Progenitor cell of endocrine pancreas (in vitro differentiated cells): ENCODE measurements at places on chromosomes 11 and 22. TPM values are rescaled to one million over a fixed set of nuclear protein-coding genes. Genes with fewer than 3 reads are reported as not detected.
A peak's percentile ranks its signal among the peaks of the same experiment; 100 is the strongest.

GRCh38 chr11:73715541-73715940, 45.3 kb downstream of the RAB6A start:
- no peak for DNase-seq

DNA sequence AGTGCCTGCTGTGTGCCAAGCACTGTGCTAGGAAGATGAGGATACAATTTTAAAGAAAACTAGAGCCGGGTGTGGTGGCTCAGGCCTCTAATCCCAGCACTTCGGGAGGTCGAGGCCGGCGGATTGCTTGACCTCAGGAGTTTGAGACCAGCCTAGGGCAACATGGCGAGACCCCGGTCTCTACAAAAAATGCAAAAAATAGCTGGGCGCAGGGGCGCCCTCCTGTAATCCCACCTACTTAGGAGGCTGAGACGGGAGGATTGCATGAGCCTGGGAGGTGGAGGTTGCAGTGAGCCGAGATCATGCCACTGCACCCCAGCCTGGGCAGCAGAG, 8.3 kb downstream of the TPBGL start:
- DNase-seq: no peak

DNA sequence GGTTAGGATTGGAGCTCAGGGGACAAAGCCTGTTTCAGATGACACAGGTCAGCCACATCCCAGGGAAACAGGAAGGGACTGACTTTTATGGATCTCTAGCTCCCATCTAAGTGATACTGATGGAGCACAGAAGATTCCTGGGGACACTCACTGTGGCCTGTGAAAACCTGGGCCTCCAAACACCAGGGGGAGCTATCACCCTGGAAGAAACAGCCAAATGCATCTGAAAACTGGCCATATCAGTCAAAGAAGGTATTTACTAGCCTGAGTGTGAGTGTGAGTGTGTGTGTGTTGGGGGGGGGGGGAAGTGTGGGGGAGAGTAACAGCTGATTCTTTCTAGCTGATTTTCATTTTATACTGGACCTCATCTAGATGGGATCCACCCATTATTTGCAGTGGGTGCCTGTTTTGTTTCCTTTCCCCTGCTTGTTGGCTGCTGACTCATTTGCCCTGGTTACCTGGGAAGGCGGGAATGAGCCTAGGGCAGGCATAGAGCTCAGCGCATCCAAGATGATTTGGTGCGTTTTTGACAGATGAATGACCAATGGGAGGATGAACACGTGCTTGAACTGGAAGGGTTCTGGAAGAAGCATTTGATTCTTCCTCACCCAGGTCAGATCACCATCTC, 284.0 kb downstream of the KIRREL3 start:
- peak; percentile 51 for DNase-seq

The SEZ6L gene
- total RNA-seq: 25.3 and 26.2 TPM in 2 replicates

The KRTAP5-2 gene
- total RNA-seq: not detected in 2 replicates

The RHOD gene
- 16.4 and 20.6 TPM in 2 replicates for total RNA-seq

DNA sequence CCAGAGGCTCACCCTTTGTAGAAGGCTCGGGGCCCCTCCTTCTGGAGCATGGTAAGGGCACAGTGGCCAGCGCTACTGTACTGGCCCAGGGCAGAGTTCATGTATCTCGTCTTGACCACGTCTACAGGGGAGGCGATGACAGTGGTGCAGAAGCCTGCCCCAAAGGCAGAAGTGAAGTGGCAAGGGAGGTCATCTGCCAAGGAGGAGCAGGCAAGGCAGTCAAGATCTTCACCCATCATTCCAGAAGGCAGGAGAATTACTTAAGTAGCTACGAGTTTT, 7.2 kb downstream of the UCP2 start:
- no peak for DNase-seq

The SOX10 gene
- 0.95 and 1.3 TPM in 2 replicates for total RNA-seq

The SLC17A6 gene
- total RNA-seq: 0.20 TPM in 1 of 2 replicates, not detected in the other

DNA sequence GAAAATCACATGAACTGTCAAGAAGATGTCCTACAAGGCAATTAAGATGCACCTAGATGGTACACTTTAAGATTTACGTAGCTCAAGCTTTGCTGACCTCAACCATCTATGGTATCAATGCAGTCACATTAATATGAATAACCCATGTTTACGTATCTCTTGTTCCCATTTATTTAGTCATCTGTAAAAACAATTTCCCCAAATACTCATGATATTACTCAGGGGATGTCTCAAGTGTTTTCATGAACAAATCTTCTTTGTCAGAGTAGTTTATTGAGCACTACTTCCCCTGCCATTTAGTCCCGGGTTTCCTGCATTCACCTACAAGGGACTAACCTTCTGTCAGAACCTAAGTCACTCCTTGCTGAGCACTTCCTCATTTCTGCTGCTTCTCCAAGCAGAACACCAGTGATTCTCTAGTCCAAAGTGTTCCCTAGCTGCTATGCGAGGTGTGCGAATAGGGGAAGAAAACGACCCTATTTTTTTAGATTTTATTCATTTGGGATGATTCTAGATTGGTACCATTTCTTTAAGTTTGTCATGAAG, 554.3 kb upstream of the LRRC4C start:
- DNase-seq: no peak

- no peak for DNase-seq
These were observed 723 bp upstream of the CD82 start for GRCh38 chr11:44564670-44565210.

DNA sequence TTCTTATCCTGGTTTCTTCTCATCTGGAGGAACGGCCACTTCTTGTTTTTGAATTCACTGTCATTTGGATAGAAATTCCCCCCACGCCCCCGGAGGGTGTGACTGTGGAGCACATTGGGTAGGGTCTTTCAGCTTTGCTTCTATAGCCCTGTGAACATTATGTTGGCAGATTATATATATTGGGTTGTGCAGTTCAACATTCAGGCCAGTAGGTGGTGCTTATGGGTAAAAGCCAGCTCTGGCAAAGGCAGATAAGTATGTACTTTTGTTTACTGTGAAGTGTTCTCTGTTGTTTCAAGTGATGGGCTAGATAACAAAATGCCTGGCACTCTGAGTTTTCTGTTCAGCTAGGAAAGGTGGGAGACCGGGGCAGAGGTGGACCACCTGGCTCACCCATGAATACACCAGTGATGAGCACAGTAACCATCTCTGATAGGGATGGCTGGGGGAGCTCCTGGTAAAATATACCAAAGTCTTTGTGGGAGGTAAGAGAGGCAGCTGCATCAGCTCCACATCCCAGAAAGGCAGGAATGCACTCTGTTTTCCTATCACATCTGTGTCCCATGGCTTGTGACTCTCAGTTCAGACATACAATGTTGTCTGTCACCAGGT, 1348.2 kb upstream of the RAG2 start:
- no peak for DNase-seq

DNA sequence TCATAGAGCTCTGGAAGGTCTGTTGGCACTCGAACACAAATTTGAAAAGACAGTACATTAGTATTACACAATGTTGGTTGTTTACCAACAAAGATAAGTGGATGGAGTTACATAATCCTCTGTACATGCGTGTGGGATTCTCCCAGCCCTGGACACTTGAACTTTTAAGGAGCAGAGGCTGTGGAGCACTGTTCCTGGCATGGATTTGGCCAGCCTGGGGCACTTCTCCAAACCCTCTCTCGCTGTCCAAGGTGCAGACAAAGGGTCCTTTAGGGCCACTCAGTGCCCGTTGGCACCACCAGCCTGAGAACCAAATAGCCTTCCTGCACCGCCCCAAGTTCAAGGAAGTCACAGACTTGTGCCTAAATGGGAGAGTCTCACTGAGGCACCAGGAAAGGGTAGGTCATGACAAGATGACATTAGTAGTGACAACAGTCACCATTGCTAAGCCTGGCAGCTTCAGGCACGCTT, 1.6 kb upstream of the ANO1 start:
- no peak for DNase-seq

DNA sequence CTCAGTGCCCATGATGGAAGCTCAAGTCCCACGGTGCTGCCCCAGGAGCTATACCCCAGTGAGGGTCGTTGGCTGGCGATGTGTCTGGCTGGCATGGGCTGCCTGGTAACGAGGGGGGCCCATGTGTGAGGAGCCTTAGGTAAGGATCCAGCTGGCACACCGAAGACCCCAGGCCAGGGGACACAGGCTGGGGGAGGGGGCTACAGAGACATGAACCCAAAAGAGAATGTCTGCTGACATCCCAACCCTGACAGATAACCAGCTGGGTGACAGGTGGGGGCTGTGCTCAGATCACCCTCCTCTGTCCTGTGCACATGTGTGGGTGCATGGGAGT, 39.2 kb downstream of the RTN4R start:
- DNase-seq: no peak

- peak; percentile 77 for DNase-seq
These were observed 2.2 kb downstream of the CALCA start for GRCh38 chr11:14969901-14970323.

DNA sequence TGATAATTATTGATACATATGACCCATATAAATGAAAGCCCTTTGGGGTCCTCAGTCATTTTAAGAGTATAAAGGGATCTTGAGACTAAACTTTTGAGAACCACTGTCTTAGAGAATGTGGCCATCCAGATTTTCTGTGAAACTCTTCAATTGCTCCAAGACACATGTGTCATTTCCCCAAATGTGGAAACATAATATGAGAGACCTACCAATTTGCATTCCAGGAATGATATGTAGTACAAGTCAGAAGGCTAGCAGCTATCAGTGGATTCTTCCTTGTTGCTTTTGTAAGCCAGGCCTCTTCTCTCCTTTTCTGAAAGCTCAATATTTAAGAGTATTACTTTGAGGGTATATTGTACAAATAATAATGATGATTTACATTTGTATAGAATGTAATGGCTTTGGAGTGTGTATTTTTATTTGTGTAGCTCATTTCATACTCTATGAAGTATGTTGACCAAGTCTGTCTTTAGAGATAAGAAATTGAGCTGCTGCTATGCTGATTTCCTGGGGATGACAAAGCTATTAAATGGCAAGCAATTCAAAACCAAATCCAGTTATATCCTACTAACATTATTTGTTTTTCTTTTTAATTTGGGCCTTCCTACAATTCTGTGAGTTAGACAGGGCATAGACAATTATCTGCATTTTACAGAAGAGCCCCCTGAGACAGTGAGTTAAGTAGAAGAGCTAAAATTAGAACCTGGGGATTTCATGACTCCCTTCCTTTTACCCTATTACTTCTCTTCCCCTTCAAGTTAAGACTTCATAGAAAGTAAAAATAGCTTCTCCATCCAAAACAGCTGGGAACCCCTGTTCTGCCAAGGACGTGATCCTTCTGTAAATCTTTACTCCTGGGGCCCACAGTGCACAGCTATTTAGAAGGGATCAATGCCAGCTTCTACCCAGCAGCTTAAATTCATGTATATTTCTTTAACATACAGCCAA, 131.9 kb downstream of the WNT11 start:
- no peak for DNase-seq

DNA sequence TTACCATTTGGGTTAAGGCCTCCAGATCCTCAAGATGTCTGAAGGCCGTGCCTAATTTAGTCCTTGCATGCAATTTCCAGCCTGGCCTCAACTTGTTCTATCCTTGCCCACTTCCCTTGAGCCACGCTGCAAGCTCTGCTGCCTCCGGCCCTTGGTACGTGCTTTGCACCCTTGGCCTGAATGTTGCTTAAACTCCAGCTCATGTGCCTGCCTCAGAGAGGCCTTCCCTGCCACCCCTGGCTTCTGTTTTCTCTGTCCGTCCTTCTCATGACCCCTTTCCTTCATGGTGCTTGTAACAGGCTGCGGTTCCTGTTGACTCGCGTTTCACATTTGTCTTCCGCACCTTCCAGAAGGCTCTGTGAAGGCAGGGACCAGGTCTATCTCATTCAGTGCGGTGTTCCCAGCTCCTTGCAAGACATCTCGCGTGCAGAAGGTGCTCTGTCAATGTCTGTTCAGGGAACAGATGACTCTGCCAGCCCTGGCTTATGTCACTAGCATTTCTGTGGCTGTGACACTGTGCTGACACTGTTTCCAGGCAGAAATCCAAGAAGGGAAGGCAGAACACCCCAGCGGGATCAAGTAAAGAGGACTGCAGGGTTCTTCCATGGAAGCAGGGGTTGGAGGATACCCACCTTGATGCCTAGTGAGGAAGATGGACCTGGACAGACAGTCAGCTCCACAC, 61.8 kb downstream of the FBLN1 start:
- no peak for DNase-seq

- DNase-seq: no peak
These were observed 161.8 kb downstream of the KIRREL3 start for GRCh38 chr11:126838779-126839178.

The GRK2 gene
- 52.9 and 53.0 TPM in 2 replicates for total RNA-seq

GRCh38 chr11:38950867-38951266, 2352.8 kb upstream of the RAG2 start:
- no peak for DNase-seq

DNA sequence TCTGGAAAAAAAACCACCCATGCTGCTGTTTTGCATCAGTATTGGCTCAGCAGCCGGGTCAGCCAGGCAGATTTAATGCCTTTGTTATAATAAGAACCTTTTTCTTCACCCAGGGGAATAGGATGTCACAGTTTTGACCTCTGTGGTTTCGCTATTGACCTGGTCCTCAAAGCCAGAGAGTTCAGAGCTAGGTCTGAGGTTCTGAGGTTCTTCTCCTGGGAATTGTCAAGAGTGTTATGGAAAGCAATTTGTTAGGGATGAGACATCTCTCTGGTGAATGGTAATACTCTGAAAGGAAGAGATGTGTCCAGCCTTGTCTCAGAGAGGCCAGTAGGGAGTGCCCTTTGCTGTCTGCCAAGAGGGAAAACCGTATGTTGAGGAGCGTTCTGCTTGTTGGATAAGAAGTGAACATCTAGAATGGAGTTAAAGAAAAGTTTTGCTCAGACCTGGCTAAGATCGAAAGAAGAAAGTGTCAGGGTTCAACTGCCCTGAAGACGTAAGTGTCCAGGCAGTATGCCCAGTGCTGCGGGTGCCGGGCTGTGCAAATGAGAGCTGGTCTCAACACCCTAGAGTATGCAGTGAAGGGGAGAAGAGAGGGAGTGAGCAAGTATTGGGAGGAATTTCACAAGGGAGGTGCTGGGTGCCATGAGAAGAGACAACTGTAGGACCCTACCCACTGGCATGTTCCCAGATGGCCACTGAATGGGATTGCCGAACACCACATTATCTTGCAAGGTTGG, 150.9 kb upstream of the TTC12 start:
- no peak for DNase-seq

The TMEM123 gene
- 243 and 248 TPM in 2 replicates for total RNA-seq

The MMP27 gene
- not detected in 2 replicates for total RNA-seq

- DNase-seq: no peak
These were observed 25.8 kb upstream of the DAGLA start for GRCh38 chr11:61654397-61654829.

The POU2AF3 gene
- total RNA-seq: 3.4 and 4.2 TPM in 2 replicates

GRCh38 chr22:48224332-48224731, 1461.9 kb downstream of the TBC1D22A start:
- DNase-seq: no peak

- no peak for DNase-seq
These were observed 11.3 kb upstream of the QSER1 start for GRCh38 chr11:32881286-32881685.

The LSP1 gene
- not detected in 2 replicates for total RNA-seq
